ENCODE measurements at places on chromosomes 16 and 17.

DNA sequence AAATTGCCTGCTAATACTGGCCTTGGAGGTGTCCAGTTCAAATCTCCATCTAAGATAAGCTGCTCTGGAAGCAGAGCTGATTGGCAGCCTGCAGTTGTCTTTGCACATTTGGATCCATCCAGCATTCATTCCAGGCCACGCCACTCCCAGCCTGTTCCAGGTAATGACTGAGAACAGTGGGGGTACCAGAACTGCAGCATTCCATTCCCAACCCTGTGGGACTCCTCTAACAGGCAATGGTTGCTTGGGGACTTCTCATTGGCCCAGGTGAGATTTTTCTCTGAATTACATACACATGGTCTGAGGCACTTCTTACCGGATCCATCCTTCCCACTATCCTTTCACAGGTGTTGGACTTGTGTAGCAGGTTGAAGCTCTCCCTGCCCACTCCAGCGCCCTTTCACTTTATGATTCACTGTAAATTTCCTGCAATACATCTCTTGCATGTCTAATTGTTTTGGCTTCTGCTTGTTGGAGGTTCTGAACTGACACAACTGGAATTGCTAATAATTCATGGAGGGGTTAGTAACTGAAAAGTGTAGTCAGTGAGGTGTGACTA lies 206.1 kb upstream of the ZFHX3 start:
- no peak for DNase-seq

DNA sequence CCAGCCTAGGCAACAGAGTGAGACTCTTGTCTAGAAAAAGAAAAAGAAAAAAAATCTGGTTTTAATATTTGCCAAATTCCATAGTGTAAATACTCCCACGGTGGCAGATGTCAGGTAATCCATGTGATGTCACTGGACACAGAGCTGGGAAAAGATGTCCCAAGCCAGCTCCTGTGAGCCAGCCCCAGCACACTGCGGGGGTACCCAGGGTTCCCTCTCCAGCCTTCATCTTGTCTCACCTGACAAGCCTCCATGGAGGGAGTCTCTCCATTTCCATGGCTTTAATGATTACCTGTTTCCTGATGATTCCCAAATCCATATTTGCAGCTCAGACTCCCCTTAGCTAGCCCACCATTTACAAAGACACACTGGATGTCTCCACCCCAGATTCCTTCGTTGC lies 4.6 kb downstream of the CD300LB start:
- no peak for DNase-seq

DNA sequence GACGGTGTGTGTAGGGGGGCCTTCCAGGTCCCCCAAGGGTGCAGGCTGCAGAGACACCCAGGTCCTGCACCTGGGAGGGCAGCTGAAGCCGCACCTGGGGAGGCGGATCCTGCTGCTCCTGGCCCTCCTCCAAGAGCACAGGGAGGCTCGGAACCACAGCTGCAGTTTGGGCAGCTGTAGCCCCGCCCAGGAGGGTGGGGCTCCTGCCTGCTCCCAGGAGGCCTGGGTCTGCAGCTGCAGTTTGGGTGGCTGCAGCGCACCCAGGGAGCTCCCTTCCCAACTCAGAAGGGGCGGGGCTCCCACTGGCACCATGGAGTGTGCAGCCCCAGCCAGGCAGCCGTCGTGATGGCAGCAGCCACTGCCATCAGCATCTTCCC lies 69.4 kb upstream of the NKD1 start:
- no peak for DNase-seq

DNA sequence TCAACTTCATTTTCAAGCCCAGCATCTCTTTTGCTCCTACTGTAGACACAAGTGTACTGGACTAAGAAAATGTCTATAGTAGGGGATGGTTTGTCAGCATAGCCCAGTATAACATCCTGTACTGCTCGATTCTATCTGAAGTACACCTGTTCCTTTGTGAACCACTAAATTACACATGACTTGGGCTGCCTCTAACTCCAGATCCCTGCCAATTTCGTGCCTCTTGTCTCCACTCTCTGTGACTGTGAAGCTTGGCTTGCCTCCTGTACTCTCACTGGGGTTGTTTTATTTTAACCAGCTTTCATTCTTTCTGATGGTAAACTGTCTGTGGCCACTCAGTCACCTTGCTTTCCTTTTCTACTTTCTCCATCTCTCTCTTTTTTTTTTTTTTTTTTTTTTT lies 24.5 kb downstream of the GFOD2 start:
- no peak for DNase-seq

GRCh38 chr16:20763461-20764232 lies at the start of gene ACSM3:
Gene ACSM3 (plus strand): TSS chr16:20764014. CDS start chr16:20770035, 6,021 bp downstream.
- DNase-seq, result peak; percentile 41

GRCh38 chr17:7502987-7503386 lies 18.8 kb downstream of the POLR2A start:
- DNase-seq, result no peak

DNA sequence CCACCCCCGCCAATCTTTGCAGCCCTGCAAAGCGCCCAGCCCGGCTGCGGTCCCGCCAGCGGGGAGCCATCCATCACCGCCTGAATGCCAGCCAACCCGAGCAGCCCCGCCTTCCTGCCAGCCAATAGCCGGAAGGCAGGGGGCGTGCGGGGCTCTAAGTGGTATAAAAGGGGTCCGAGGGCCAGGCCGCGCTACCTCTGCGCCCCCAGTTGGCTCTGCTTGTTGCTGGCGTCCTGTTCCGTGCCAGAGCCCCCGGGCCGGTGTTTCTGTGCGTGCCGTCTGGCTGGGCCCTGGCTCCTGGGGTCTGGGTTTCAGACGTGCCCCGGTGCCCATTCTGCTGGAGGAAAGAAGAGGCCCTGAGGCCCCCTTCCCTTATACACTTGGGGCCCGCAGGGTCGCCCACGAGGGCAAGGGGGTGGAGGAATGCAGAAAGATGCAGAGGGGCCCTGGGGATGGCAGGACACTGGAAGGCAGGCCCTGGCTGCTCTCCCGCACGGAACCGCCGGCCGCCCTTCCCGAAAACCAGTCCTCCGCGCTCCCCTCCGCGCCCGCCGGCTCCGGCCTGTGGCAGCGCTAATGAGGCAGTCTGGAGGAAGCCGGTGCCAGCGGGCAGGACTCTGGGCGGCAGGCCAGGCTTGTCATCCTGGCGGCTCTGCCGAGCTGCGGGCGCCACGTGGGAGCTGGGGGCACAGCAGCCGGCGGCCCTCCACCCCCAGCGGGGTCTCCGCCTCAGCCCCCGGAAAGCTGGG lies 14.0 kb downstream of the COPZ2 start:
- no peak for DNase-seq

GRCh38 chr16:56199164-56199563 lies 7.9 kb downstream of the GNAO1 start:
- DNase-seq, result no peak
